ENCODE measurements at places on chromosomes 2 and 18.

- no peak for DNase-seq
Observed at GRCh38 chr18:55240978-55241377, 281.7 kb upstream of the CCDC68 start.

DNA sequence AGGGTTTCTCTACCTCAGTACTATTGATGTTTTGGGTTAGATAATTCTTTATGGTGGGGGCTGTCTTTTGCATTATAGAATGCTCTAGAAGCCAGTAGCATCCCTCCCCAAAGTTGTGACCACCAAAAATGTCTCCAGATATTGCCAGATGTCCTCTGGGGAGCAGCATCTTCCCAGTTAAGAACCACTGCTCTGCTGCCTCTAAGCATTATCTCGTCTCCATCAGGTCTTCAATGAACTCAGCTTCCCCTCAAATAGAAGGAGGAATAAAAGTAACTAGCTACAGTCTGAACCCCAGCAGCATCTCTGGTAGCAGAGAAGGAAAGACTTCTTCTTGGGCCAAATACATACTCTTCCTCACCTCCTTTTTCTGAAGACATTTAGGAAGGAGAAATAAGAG, 244.1 kb downstream of the AGPS start:
- DNase-seq, result no peak

DNA sequence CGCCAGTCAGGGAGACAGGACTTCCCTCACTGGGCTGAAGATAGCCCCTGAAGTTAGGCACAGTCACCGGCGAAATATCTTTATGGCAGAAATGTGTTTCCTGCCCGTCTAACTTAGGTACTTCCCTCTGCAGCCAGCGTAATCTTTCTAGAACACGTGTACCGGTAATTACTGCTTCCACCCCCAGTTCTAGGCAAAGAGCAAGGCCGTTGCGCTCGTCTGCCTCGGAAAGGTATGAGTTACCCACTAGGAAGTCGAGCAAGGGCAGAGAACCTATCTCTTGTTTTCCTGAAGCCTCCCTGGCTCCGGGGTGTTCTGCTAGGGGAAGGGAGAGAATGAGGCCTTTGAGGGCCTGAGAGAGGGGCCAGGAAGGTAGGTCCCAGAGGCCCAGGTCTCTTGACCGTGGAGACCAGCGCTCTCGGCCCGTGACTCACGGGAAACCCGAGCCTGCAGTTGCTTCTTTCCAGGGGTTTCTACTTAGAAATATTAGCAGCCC, 70.0 kb downstream of the TWSG1 start:
- no peak for DNase-seq

GRCh38 chr2:148802448-148803220, 72.4 kb upstream of the KIF5C start:
- no peak for DNase-seq

DNA sequence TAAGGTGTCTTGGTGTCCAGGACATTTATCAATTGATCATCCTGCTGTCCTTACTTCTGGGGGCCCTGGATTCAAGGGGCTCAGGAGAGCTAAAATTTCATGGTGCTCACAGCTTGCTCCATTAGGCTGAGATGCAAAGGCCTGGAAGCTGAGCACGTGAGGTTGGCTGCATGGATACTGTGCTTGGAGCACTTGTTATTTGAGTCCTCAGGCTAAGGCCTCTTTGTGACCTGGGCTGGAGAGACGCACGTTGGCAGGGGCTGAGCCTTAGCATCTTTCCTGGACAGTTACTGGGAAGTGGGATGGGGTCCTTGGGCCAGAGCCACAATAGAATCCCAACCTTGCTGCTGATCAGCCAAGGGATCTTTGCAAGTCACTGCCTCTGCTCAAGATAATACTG, 151.2 kb upstream of the HS6ST1 start:
- DNase-seq, result no peak

DNA sequence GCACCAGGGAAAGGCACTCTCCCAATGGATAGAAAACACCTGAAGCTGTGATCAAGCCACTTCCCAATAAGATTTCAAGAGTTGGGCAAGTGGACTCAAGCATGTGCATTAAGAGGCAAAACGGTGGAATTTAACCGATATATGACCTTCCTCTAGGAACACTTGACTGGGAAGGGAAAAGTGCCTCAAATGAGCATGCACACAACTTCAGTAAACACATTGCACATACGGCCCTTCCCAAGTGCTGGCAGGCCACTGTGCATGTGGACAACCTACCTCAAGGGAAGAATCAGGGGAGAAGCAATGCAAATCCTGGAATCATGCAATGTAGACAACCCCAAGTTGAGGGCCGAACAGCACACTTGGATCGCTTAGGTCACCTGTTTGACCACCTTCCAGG, 23.9 kb upstream of the SH3RF3 start:
- DNase-seq, result no peak

DNA sequence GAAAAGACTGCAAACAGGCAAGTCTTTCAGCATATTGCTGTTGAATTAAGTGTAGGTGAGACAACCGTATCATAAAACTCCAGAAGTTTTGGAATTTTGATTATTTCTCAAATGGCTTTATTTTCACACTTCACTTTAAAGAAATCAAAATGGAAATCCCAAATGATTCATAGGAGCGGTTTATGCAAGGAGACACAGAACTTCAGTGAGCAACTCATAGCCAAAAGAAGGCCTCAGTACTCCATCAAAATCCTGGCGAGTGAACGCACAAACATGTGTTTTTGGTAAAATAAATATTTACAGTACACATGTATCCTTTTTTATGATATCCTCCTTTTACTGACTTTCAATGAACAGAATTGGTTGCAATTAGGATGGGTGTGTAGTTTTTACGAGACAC, 140.4 kb upstream of the APCDD1 start:
- no peak for DNase-seq

DNA sequence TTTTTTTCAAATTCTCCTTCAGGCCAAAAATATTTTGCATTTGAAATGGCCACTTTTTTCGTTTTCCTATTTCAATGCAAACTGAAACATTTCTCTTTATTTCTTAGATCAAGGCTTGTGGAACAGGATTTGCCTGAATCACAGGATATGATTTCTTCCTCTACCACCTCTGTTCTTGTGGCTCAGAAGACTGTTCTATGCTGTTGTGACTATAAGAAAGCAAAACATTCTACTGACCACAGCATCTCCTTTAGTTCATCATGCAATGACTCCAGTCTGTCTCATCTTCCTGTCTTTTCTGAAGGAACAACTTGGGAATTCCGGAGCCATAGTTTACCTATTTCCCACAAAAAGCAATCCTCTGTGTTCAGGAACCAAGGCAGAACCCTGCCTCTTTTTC, 16.2 kb upstream of the ZNF512 start:
- peak; percentile 56 for DNase-seq

DNA sequence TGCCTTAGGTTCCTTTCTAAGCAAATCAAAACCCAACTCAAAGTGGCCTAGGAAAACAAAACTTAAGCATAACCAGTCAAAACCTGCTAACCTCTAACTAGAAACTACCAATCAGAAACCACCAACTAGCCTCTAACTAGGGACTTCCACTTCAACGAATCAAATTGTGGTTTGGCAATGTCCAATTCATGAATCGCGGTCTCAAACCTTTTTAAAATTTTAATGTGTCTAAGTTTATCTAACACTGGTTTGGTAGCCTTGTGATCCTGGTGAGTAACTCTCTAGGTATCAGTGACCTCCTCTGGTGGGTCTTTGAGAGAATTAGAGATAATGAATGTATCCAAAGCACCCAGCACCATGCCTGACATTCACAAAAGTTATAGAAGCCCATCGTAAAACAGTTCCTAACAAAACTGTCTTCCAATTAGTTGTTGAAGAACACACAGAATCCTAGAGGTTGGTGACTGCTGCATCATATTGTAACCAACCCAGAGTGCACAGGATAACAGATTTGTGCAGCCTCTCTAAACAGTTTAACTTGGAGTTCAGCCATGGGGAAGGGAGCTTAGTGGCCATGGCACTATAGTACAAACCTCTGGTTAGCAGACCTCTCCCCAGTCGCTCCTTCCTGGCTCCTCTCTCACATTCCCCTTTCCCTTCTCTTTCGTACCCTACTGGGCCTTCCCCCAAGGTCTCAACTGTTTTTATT, 45.2 kb upstream of the B3GNT2 start:
- DNase-seq, result no peak

DNA sequence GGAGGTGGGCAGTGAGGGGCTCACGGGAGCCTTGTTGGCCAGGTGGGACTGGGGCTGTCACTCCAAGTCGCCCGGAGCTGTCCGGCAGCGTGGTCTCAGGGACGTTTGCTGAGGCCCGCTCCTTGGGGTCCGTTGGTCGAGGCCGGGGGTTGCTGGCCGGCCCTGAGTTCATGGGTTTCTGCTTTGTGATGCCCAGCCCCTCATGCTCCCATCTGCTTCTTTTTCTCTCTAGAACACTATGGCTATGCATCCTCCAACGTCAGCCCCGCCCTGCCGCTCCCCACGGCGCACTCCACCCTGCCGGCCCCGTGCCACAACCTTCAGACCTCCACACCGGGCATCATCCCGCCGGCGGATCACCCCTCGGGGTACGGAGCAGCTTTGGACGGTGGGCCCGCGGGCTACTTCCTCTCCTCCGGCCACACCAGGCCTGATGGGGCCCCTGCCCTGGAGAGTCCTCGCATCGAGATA, 14.5 kb downstream of the NFATC1 start:
- no peak for DNase-seq

- DNase-seq, result no peak
Observed at GRCh38 chr2:2843969-2844548, 513.0 kb upstream of the MYT1L start.

GRCh38 chr2:72974436-72974754, 57.1 kb downstream of the EMX1 start:
- no peak for DNase-seq

DNA sequence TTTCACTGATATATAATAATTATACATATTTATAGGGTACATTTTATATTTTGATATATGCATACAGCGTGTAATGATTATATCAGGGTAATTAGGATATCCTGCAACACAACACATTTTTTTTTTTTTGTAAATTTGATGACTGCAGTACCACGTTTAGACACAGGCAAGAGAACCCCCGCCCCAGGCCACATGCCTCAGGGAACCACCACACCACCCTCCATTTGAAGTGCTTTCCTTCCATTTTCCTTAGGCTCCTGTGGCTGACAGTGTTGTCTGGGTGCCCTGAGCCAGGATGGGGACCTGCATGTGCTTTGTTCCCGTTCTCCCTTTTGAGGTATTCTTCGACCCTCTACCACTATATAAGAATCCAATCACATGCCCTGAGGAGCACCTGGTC, 161.6 kb upstream of the CTAGE1 start:
- no peak for DNase-seq

DNA sequence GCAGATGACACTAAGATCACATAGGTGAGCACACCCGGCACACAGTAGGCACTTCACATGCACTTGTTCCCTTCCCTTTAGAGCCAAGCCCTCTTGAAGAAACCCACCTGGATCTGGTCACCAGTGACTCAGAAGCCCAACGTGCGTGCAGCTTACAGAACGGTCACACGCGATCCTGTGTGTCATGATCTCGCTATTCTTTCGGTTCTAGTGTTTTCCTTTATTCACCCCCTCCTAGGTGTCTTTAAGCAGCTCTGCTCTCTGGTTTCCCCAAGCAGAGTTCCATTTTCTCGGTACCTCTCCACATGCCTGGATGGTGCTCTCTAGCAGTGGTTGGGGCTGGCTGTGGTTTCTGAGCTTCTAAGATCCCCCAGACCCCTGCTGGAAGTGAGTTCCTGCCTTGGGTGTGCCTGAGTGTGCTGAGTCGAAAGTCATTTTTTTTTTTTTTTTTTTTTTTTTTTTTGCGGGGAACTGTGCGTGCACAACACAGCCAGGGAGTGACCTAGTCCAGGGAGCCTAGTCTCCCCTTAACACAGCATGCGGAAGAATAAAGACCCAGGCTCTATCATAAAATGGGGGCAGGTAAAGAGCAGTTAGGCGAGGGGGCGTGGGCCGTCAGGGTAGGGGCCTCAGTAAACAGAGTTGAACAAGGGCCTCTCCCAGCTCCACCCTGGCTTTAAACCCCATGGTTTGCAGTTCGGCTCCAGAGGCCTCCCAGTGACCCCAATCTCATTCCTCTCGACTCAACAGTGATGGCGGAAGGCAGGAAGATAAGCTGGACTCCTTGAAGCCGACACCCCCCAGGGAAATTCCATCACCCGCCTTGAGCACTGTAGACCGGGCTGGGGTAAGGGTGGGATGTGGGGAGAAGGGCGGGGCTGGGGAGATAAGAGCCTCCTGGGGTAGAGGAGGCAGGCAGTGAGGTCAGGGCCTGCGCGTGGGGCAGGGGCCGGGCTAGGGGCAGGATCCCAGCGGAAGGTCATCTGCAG, 29.8 kb upstream of the DNMT3A start:
- DNase-seq, result no peak

DNA sequence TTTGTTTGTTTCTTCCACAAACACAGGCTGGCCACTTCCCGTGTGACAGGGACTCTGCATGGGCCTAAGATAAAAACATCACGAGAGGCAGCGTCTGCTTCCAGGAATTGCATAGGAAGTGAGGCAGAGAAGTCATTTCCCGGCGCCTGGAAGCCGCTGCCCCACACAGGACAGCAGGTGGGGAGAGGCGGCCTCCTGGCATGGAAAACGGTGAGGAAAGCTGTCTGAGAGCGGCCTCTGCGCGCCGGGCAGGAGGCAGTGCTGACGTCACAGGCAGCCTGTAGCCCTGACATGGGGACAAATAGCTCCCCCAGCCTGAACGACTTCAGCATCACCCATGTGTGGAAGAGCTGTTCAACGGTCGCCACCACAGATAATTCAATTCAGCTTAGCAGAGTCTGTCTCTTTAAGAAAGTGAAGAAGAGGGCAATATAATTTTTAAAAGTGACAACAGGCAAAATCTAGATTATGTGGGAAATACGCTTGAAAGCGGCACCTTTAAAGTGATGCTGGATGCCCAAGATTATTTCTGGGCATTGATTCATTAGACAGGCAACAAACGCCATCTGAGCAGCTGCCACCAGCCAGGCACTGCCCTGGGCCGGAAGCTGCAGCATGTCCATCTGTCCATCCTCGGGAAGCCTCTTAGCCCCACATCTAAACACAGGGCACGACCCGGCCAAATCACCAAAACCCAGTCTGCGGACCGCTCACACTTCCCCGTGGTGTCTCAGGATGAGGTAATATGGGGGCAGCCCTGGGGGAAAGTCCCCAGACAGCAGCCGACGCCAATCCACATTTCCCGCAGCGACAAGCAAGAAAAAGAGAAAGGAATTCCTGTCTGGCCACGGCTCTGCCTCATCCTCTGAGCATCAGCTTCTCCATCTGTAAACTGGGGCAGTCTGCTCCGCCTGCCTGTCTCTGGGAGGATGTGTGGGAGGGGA, 138.9 kb downstream of the PXDN start:
- peak; percentile 72 for DNase-seq

GRCh38 chr2:173119069-173119807, 43.6 kb downstream of the MAP3K20 start:
- no peak for DNase-seq

GRCh38 chr18:57621246-57621604, 411 bp downstream of the NARS1 start:
- no peak for DNase-seq

DNA sequence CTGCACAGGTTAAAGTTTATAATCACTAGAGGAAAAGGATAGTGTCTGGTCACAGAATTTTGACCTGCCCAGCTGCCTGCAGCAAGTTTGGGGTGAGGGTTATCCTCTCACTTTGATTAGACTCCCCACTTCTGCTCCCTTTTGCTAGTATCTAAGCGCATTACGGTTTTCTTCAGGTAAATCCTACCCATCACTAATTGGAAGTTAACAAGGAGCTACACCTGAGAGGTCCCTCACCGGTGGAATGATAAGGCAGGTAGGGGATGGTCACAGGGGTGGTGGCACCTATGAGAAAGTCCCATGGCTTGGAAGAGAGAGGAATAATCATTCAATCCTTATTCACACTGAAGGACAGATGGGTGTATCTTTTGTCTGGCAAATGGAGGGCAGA, 7.6 kb downstream of the BCL2 start:
- DNase-seq, result no peak

- peak; percentile 88 for DNase-seq
Observed at GRCh38 chr2:146982393-146982846, 862.4 kb upstream of the ACVR2A start.

- DNase-seq, result no peak
Observed at GRCh38 chr2:40957508-40957907, 505.6 kb upstream of the SLC8A1 start.
